Heart right ventricle (tissue), 16 donors: ENCODE measurements at places on chromosomes 16 and 17. TPM values are rescaled to one million over a fixed set of nuclear protein-coding genes. Genes with fewer than 3 reads are reported as not detected.

DNA sequence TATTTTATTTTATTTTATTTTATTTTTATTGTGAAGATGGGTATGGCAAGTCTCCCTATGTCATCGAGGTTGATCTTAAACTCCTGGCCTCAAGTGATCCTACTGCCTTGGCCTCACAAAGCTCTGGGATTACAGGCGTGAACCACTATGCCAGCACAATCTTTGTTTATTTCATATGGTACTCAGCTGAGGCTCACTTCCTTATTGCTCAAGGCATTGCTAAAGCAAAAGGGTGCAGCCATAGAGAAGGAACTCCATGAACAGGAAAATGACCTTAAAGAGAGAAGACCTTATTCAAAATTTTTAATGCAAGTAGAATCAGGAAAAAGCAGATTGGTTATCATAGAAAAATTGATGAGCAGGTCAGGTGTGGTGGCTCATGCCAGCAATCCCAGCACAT, 110.6 kb upstream of the RBBP6 start:
- DNase-seq = no peak

DNA sequence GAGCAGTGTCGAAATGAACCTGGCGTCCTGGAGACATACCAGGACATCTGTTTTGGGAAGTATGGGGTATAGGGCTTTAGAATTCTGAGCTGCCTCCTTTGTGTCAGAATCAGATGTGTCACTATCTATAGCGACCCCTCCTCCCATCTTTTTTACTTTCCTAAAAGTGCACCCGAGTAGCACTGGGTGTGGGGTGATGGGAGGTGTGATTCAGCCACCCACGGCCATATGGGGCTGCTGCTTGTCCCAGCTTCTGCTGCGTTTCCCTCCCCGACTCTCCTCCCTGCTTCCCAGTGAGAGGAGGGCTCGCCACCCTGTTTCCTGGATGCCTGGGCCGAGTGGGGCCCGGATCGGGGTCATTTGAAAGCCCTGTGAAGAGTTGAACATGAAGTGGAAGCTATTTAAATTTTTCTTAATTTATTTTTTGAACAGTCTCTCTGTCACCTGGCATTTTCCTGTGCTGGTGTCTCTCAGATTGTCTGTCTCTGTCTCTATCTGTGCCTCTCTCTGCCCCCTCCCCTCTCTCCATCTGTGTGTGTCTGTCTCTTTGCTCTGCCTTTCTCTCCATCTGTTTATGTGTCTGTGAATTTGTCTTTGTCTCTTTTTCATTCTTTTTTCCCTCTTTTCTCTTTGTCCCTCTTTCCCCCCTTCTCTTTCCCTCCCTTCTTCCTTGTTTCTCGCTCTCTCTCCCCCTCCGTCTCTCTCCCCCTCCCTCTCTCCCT, 638.8 kb upstream of the EEF2KMT start:
- DNase-seq = no peak

GRCh38 chr16:22323173-22323958, 26.2 kb downstream of the POLR3E start:
- DNase-seq = no peak

FBXO39 gene
- not detected for total RNA-seq
